ENCODE measurements at places on chromosomes 6 and 20. TPM values are rescaled to one million over a fixed set of nuclear protein-coding genes. Genes with fewer than 3 reads are reported as not detected.

GHRH gene
- not detected for total RNA-seq

DEF6 gene
- 4.9 TPM for total RNA-seq

FOXS1 gene
- total RNA-seq, result not detected

GRCh38 chr6:11925805-11926204 is 86.3 kb upstream of the HIVEP1 start:
- no peak for DNase-seq

- no peak for DNase-seq
Observed at GRCh38 chr6:10626154-10626741, 68.2 kb downstream of the C6orf52 start.

DNA sequence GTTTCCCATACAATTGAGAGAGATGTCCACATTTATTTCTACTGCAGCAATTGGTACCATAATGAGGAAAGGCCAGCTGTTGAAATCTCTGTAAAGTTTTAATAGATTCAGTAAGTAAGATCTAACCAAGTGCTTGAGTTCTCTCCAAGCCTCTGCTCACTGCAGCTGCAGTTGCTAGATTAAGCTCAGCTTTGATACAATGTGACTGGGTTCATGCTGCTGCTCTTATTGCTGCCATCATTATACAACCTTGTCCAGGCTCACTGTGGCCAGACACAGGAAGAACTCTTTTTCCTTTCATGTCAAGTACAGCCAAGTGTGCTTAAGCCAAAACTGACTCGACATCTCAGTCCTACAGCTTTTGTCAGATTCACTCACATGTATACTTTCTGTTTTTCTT is 423.5 kb downstream of the GJA1 start:
- no peak for DNase-seq

DNA sequence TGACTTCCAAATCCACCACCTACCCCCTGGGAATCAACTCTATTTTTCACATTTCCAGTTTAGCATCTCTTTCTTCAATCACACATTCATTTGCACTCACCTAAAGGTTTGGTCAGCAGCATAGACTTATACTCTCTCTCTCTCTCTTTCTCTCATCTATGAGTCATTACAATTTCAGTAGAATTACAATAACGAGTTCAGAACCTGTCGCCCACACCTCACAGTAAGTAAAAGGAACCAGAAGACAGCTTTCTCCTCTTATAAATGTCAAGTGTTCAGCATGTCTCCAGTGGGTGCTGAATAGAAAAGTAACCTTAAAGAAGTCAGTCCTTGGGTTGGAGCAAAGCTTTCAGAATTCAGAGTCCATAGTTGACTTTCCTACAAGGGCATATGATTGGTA is 1.1 kb upstream of the PHACTR1 start:
- no peak for DNase-seq

DNA sequence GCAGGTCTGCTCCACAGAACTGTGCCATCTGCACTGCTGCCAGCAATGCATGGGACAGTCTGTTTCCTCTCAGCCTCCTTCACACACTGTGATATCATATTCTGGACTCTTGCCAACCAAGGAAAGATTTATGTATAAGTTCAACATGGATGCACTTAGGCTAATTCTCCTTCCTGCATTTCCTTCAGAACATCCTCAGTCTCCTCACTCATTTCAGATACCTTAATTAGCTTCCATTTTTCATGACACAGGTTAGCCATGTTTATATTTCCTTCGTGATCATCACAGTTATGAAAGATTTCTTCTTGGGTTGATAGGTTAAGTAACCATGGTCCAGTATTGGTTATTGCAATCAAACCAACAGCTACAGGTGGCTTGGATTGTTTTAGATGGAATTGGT is 46.4 kb upstream of the DDR1 start:
- no peak for DNase-seq

DNA sequence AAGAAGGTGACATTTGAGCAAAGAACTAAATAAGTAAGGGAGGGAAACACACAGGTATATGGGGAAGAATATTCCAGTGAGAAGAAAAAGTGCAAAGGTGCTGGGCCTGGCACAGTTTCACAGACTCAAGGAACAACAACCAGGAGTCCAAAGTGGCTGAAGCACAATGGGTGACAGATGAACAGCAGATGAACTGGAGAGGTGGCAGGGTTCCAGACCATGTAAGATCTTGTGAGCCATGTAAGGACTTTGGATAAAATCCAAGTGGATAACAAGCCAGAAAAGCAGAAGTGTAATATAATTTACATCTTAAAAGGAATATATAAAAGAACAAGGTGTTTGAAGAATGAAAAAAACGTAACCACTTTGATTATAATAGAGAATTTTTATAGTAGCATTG is 87.9 kb downstream of the MMS22L start:
- peak; percentile 30 for DNase-seq

DNA sequence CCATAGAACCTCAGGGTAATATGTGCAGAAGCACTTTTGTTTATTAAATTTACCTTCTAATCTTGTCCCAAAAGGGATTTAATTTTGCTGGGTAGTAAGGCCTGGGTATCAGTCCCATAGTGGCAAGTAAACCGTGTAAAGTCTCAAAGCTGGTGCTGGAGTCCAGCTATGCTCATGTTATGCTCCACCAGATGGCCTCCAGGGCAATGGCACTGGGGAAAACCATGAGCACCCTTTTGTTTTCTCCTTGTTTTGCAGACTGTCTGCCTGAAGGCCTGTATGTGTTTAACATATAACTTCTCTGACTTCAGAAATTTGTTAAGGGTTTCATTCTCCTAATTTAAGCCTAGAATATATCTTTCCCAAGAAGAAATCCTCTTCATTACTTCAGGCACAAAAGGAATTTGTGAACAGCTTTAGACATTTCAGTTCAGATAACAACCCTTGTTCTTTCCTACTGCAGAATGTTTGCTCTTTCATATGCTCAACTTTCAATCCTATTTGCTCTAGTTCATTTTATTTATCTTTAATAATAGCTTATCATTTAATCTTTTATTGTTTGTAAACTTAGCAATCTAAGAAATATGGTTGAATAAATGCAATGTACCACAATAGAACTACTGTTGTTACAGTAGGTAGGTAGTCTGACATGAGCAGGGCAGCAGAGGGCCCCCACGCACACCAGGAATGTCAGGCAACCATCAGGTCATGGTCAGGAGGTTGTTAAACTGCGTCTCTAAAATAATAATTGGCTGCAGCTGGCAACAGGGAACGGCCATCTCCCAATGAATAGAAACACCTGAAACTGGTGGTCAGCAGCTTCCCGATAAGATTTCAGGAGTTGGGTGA is 162.8 kb downstream of the TENT5A start:
- no peak for DNase-seq

SLC13A3 gene
- 0.89 TPM for total RNA-seq

PKHD1 gene
- total RNA-seq, result not detected

DNA sequence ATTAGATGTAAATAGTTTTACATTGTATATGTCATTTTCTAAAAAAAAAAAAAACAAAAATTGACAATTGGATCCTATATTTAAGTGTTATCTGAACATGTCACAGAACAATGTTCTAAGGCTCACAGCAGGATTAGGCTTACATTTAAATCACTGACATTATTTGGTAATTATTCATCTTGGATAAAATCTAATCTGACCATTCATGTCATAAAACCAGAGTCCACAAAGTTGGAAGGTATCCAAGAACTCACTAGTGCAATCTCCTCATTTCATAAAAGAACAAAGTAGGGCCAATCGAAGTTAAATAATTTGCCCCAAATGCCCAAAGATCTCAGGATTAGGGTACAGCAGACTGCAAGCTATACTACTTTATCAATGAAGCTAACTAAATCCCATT is 73.0 kb downstream of the PDSS2 start:
- DNase-seq, result peak; percentile 27

GRCh38 chr6:29864037-29864810 is 36.6 kb downstream of the HLA-G start:
- DNase-seq, result peak; percentile 43

NHSL1 gene
- 6.2 TPM for total RNA-seq

DNA sequence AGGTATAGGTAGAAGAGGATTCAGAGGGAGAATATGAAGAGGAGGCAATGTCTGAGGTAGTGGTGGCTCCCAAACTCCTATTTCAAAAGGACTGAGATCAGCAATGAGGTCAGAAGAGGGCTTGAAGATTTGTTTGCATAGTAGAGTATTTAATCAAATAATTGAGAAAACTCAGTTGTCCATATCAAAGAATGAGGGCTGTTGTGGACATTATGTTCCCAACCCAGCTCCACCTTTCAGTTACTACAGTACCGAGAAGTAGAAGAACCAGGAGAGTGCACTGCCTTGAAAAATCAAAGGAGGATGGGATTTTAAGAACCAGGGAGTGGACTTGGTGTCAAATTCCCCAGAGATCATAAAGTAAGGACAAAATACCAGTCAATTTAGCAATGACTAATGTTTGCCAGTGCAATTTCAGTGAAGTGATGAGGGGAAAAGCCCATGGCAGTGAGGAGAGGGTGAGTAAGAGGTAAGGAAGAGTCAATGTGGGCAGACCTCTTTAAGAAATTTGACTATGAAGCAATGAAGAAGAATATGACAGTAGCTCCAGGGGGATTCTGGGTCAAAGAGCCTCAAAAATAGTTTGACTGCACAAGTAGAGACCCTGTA is 382.4 kb downstream of the PKHD1 start:
- DNase-seq, result no peak

POU5F1 gene
- 0.22 TPM for total RNA-seq

GRCh38 chr20:16437387-16437996 is 135.8 kb downstream of the KIF16B start:
- no peak for DNase-seq

SLC22A2 gene
- total RNA-seq, result not detected

DNA sequence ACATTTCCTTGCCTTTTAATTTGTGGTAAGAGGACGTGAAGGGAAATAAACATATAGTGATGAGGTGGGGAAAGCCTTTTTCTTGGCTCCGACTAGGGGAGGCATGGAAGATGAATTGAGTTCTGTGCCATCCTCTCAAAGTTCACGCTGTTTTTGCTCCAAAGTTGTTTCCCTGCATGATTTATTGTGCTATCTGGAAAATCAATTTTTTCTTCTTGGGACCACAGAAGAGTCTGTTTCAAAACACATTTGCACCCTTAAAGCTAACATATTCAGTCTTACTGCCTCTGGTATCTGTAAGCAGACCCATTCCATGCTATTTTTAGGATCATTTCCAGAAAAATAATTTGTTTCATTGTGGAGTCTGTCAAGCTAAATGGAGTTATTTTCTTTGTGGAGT is 57.6 kb upstream of the KCNG1 start:
- no peak for DNase-seq

SMIM8 gene
- 2.0 TPM for total RNA-seq

RGS17 gene
- 0.25 TPM for total RNA-seq

SLC22A7 gene
- not detected for total RNA-seq

- no peak for DNase-seq
Observed at GRCh38 chr6:31510007-31510406, 12.1 kb downstream of the MICB start.

Measured in GM23248 (cell line).